Activated T-helper 2 cell treated with anti-CD3 and anti-CD28 coated beads, Interferon-gamma antibody, Interleukin-2, Interleukin-4, amounts not matched to agents 10 μg/mL and 5 μg/mL and 100 μg/mL, durations not matched to agents 14 hours and 24 hours and 36 hours (primary cell): ENCODE measurements at places on chromosomes 13 and 19. TPM values are rescaled to one million over a fixed set of nuclear protein-coding genes. Genes with fewer than 3 reads are reported as not detected.

DNA sequence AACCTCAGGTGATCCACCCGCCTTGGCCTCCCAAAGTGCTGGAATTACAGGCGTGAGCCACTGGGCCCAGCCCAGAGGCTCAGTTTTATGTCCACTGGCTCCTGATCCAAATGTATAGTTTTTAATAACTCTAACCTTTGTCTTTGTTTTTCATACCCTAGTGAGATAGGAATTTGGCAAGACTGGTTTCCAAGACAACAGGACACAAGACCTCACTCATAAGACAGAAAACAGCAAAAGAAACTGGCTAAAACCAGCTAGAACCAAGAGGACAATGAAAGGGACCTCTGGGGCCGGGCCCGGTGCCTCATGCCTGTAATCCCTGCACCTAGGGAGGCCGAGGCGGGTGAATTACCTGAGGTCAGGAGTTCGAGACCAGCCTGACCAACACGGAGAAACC is 27.6 kb downstream of the CPT1C start:
- DNase-seq: no peak

DNA sequence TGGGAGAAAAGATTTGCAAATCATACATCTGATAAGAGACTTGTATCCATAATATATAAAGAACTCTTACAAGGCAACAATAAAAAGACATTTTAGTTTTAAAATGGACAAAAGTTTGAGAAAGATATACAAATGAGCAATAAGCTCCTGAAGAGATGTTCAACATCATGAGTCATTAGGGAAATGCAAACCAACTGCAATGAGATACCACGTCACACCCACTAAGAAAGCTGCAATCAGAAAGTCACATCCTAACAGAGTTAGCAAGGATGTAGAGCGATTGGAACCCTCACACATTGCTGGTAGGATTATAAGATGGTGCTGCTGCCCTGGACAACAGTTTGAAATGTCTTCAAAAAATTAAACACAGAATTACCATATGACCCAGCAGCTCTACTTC is 50.3 kb downstream of the GSX1 start:
- DNase-seq: no peak

DNA sequence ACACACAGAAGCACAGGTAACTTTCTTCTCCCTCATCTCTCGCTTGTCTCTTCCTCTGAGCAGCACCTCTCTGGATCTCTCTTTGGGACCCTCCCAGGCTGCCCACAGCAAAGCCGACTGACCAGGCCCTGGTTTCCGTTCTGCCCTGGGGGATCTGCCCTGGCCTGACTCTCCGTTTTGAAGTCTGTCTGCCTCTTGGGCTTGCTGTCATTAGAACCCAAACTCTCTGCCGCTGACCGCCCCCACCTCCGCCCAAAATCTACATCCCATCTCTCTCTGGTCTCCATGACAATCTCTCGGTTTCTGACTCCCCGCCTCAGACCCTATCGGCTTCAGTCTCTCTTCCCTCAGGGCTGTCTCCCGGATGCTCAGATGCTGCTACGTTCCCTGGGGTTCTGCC is 6.9 kb downstream of the KCNC3 start:
- no peak for DNase-seq

DNA sequence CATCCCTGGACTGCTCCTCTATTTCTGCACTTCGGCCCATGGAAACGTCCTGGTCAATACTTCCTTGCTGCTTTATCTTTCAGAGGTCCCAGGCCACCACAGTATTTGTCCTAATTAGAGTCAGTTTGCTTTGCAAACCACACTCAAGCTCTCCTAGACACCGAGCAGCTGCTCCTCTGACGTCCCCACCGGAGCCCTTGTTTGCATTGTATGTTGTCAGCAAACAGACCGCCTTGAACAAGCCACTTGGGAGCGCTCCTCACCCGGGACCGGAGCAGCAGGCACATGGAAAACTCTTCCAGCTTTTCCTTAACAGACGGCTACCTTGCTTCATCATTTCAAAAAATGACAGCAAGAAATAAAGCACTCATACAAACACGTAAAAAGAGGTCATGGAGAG is 51.5 kb upstream of the GTF3A start:
- no peak for DNase-seq

GRCh38 chr13:34349091-34349722 is 531.3 kb downstream of the RFC3 start:
- no peak for DNase-seq

TYROBP gene
- total RNA-seq: 0.39 TPM in 1 of 2 replicates, not detected in the other

ZNF724 gene
- 12.1 TPM in 2 replicates for total RNA-seq

LGI4 gene
- total RNA-seq: 0.27 TPM in 1 of 2 replicates, not detected in the other

NTF4 gene
- total RNA-seq: not detected in 2 replicates

DNA sequence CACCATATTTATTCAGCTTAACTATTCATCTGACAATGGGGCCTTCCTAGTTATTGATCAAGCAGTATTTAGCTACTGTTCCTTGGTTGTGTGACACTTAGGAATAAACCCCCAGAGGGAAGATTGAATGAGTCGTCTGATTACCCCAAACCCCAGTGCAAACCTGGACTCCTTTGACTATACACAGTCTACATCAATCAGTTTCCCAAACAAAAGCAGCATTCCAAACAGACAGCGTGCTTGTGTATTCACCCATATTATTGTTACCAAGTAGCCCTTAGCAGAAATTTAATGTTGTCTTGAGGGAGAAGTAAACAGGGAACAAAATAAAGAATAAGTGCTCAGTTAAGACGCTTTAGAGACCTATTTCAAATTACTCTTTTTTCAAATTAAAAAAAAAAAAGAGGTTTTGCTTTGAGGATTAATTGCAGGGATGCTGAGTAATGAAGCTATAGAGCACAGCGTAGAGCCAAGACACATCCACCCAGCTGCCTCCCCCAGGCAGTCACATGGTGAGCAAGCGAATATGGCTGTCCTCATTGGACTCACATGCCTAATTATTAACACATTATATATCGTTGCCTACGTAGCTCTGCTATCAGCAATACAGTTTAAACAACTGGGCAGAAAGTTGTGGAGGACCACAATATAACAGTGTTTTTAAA is 14.7 kb upstream of the B3GLCT start:
- DNase-seq: no peak

DNA sequence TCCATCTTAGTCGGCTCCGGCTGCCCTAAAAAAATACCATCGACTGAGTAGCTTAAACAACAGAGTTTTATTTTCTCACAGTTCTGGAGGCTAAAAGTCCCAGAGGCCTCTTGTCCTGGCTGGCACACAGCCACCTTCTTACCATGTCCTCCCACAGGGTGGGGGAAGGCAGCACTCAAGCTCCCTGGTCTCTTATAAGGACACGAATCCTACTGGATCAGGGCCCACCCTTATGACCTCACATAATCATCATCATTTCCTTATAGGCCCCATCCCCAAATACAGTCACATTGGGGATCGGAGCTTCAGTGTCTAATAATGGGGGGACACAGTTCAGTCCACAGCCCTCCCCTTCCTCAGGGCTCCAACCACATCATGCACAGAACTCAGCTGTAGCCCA is 2.6 kb upstream of the TUBA3C start:
- no peak for DNase-seq
